ENCODE measurements at places on chromosomes 3 and 15. TPM values are rescaled to one million over a fixed set of nuclear protein-coding genes. Genes with fewer than 3 reads are reported as not detected.

GRCh38 chr3:157624801-157625200, 121.6 kb upstream of the VEPH1 start:
- ATAC-seq, result no peak

Gene SLC12A1
- total RNA-seq, result not detected

- ATAC-seq, result peak; percentile 62
Measured at GRCh38 chr3:197298945-197299854, 788 bp upstream of the DLG1 start.

Gene AGBL1
- not detected for total RNA-seq

DNA sequence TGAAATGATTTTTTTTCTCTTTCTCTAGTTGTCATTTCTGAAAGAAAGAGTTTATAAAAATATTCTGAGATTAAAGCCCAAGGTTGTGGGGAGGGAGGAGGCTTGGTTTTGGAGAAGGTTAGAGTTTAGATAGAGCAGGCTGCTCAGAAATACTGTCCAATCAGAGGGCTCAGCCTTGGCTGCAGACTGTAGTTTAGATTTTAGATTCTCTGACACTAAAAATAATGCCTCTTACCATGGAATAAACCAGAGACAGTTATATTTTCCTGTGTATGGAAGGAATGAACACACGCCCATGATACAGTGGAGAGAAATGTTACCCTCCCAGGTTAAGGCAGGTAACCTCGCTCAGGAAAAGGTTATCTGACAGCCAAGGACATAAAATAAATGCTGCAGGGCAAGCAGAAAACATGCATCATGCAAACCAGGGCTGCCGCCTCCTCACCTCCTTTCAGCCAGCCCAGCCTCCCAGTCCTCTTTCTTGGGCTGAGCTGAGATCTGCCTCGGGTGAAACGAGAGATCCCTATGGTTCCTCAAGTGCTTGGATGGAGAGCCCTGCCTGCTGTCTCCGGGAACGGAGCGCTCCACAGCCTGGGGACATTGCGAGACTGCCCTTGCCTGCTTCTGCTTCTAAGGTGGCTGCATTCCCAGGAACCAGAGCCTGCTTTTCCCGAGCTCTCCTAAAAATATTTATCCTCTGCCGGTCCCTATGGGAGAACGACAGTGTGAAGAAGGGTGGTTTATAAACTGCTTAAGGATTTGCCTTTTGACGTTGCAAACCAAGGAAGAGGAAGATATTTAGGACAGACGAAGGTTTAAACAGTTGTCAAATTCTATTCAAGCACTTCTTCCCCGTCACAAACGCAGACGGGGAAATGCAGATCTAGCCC, 848 bp downstream of the NCEH1 start:
- peak; percentile 42 for ATAC-seq

DNA sequence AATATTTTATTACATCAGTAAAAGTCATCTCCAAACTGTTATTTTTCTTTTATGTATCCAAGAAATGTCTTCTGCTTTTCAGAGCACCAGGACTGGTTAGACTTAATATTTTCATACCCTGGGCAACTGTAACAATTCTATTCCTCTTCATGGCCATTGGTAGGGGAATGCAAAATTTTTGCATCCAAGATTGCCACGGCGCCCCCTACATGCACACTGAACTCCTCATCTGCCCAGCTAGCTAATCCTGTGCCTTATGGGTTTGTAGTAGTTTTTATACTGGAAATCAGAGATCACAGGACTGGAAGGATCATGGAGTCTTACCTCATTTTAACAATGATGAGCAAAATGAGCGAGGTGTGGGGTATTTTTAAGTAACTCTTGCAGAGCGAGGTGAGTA, 74.2 kb downstream of the CRTC3 start:
- ATAC-seq, result no peak

- ATAC-seq, result no peak
Measured at GRCh38 chr3:177263615-177264368, 66.5 kb upstream of the TBL1XR1 start.

- peak; percentile 52 for ATAC-seq
Measured at GRCh38 chr15:68650901-68651709, 72.3 kb downstream of the CORO2B start.

Gene FRMD5
- total RNA-seq, result 0.20 TPM

DNA sequence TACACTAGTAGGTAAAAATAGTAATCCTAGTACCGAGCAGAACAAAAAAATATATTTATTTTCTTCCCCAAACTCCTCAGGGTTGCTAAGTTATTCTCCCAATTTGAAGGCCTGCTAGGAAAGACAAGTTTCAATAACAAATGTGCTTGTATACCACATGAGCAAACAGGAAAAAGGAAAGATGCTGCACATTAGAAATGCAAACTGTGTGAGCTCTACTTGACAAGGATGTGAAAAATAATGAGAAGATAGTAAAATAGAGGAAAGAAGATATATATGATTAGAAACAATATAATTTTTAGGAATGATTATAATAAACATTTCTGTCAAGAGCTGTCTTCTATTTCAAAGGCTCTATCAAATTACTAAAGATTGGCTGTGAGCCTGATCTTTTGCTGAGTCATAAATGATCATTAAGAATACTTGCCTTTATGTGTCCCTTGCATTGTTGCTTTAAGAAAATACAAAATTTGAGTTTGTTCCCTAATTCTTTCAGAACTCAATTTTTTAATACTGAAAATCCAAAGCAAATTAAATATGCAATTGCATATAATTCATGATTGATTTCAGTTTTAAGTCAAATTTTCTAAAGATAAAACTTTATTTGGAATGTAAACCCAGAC, 174.2 kb downstream of the NEK10 start:
- no peak for ATAC-seq

- no peak for ATAC-seq
Measured at GRCh38 chr3:138799822-138800221, 34.9 kb downstream of the PIK3CB start.

DNA sequence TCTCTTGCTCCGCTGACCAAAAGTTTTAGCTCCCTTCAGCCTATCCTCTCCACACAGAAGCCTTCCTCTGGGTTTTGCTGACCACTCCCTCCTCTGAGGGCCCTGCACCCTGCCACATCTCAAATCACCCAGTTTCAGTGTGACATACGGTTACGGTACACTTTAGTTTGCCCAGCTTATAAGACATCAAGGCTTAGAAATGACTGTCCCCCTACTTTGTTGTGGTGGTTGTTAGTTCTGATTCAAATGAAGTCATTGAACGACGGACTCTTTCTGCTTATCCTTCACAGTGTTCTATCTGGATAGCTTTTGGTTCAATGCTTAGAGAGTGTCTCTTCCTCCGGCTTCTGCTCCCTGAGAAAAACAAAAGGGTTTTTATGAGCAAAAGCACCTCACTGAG, 68.0 kb upstream of the NDUFB4 start:
- no peak for ATAC-seq

GRCh38 chr3:181103605-181104004, 114.1 kb upstream of the DNAJC19 start:
- no peak for ATAC-seq

Gene KIF7
- total RNA-seq, result 0.60 TPM

Gene SEMA6D
- total RNA-seq, result 0.92 TPM

Gene PLSCR4
- total RNA-seq, result 8.8 TPM

Gene GP9
- not detected for total RNA-seq

Gene PPM1M
- total RNA-seq, result 9.5 TPM

DNA sequence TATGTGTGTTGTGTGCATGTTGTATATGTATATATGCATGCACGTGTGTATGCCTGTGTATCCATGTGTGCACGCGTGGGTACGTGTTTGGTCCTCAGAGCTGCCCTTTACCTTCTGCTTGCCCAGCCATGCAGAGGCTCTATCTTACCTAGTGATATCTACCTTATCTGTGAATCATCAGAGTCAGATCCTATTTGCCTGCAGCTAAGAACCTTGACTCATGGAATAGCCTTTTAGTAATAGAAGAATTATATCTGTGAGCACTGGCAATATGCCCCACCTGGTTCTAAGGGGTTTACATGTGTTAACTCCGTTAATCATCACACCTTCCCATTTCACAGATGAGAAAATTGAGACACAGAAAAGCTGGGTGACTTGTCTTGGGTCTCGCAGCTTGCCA, 11.0 kb downstream of the PGPEP1L start:
- peak; percentile 11 for ATAC-seq

GRCh38 chr3:64922213-64922612, 234.4 kb upstream of the ADAMTS9 start:
- ATAC-seq, result no peak

- ATAC-seq, result peak; percentile 63
Measured at GRCh38 chr3:136728918-136729317, 23.3 kb downstream of the STAG1 start.

GRCh38 chr3:124895756-124896155, 8.6 kb upstream of the ITGB5 start:
- no peak for ATAC-seq

DNA sequence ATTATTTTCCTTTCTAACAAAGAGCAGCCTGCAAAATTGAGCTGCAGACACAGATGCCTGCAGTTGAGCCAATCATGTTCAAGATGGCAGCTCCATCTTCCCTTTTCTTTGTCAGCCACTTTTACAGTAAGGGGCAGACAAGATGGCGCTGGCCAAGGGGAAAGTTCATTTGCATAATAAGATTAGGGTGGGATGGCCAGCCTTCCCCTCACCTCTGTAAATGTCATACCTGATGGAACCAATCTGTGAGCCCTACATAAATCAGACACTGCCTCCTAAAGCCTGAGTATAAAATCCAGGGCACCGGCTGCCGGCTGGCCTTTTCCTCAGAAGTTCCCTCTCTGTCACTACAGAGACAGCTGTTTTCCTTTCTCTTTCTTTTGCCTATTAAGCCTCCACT, 15.8 kb downstream of the PATL2 start:
- no peak for ATAC-seq

Gene PIGB
- 9.1 TPM for total RNA-seq

Gene TTLL13
- not detected for total RNA-seq

DNA sequence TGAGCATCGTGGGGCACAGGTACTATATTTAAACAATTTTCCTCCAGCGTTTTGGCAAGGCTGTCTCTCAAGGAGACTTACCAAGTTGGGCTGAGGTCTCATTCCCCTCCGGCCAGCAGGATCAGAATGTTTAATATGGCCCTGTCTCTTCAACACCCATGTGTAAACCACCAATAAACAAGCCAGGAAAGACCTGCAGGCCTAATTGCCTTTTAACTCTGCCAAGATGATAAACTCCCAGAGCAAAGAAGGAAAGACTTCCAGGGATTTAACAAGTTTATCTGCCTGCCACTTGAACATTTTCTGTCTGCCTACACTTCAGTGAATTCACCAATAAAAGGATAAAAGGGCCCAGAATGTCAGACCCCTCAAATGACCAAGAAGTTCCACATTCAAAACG, 130.3 kb upstream of the WNT5A start:
- no peak for ATAC-seq

Gene IGSF10
- total RNA-seq, result 0.20 TPM

Gene DAZL
- not detected for total RNA-seq

- ATAC-seq, result no peak
Measured at GRCh38 chr3:183114384-183115178, 15.3 kb upstream of the MCCC1 start.

DNA sequence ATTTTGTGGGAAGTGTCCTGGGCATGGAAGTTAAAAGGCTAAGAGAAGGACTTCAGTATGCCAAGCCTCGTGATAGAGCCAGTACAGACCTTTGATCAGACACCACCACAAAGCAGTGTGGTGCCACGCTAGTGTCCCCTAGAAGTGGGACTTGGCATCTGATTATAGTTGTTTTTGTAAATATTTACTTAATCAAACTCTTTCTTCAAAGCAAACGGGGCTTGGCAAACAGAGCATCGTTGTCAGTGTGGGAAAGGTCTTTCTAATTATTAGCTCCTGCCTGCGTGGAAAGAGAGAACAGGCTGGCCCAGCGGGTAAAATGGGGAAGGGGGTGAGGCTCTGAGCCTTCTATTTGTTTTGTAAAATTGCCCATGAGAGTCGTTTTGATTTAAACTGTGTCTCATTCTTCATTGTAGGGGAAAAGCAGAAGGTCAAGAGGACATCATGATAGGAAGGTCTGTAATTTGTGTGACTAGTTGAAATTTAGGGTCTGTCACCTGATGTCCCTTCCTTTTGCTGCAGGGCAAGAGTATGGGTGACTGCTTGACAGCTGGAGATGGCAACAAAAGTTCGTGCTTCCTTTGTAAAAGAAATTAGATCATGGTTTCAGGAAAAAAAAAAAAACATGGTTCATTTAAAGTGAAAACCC, 105.0 kb downstream of the IQCH start:
- no peak for ATAC-seq

- no peak for ATAC-seq
Measured at GRCh38 chr15:100141311-100142001, 200.3 kb downstream of the ADAMTS17 start.

GRCh38 chr3:39122813-39123212, 15.3 kb downstream of the TTC21A start:
- ATAC-seq, result no peak

DNA sequence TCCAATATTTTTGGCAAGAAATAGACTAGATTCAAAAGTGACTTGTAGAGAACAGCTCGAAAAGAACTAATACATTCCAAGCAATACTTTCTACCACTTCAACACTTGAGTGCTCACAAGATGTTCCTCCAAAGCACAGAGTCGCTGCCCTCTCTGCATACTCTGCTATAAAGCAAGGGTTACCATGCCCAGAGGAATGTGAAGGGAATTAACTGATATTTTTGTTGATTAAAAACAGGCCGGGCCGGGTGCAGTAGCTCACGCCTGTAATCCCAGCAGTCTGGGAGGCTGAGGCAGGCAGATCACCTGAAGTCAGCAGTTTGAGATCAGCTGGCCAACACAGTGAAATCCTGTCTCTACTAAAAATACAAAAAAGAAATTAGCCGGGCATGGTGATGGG, 57.6 kb upstream of the CSPG5 start:
- ATAC-seq, result no peak

DNA sequence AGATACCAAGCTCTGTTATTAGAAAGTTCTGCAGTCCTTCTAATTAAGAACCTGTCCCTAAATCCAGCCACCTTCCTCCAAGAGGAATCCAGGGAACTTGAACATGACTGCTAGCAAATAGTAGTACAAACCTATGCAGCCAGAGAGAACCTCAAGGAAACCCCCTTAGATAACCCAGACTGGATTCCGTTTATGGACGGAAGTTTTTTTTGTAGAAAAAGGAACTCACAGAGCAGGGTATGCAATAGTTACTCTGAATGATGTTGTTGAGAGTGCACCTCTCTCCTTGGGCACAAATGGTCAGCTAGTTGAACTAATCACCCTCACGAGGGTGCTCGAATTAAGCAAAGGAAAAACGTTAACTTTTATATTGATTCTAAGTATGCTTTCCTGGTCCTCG, 40.8 kb downstream of the TM4SF18 start:
- no peak for ATAC-seq

DNA sequence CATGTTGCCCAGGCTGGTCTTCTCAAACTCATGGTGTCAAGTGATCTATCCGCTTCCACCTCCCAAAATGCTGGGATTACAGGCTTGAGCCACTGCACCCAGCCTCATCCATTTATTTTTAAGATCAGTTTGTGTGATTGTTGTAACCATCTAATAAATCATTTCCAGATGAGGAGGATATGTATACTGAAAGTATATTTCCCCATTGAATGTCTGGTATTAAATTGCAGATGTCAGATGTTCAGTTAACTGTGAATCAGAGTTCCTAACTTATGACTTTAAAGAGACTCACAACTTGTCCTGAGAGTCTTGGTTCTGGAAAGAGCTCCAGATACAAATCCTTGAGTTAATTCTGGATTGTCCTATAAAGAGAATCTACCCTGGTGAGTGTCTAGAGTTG, 62.4 kb downstream of the TRIM71 start:
- no peak for ATAC-seq
